ENCODE measurements at places on chromosomes 5 and 9.

DNA sequence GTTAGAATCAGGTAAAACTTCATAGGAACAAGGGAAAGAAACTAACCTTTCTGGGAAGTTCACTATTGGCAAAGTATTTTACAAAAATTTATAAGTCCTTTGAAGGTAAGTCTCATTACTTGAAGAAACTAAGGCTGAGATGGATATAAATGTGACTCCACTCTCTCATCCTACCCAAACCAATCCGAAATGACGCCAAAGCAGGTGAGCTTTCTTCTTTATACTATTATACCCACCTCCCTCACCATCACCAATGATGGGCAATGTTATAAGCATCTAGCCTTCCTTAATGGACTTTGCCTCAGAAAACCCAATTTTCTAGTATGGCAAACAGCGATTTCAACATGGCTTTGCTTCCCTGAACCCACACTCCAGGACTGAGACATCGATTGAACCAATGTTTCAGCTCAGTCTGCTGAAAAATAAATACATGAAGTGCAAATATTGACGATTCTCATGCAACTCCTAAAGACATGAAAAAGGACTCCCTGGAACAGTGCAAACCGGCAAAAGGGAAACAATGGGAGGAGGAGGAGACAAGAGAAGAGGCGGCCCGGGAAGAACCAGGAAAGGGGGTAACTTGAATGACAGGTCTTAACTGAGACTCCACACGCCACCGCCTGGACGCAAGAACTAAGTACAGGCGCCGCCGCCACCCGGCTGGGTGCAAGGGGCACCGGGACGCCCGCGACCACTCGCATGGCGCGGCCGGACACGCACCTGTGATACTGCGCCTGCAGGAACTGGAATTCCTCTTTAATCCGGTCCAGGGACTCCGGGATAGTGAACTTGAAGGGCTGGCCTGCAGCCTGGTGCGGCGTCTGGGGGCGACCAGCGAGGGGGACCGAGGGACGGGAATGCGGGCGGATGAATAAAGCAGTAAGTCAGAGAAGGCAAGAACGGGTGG lies 2.5 kb downstream of the TLE1 start:
- no peak for DNase-seq

- no peak for DNase-seq
These were observed 3.2 kb upstream of the NUP214 start for GRCh38 chr9:131122158-131122557.

DNA sequence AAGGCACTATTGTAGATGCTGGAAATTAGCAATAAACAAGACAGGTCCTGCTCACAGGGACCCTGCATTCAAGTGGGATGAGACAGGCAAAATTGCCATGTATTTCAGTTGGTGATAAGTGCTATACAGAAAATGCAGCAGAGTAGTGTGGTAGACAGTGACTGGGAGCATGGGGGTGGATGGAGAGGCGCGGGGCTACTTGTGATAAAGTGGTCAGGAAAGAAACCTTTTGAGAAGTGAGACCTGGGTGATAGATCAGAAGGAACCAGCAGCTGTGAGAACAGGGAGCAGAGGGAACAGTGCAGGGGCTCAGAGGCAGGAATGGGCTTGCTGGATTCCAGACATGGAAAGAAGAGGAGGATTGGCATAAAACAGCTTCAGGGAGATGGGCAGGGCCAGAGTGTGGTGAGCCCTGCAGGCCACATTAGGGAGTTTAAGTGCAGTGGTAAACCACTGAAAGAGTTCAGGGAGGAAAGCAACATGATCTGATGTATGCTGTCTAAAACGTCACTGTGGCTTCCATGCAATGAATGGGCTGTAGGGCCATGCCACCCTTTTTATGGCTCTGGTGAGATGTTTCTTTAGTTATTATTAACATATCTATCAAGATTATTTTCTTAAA lies 7.3 kb downstream of the CRHBP start:
- DNase-seq: no peak

GRCh38 chr5:109878887-109879286 lies 189.2 kb downstream of the MAN2A1 start:
- DNase-seq: no peak

- no peak for DNase-seq
These were observed 164.7 kb upstream of the LHFPL2 start for GRCh38 chr5:78813286-78813685.

GRCh38 chr5:180400416-180400815 lies 47.3 kb upstream of the GFPT2 start:
- DNase-seq: no peak

- no peak for DNase-seq
These were observed 564 bp upstream of the TOR2A start for GRCh38 chr9:127735530-127736185.

- DNase-seq: no peak
These were observed 495.7 kb downstream of the TLE1 start for GRCh38 chr9:81193362-81194339.

- no peak for DNase-seq
These were observed 381.3 kb upstream of the SLC24A2 start for GRCh38 chr9:20170122-20170521.

DNA sequence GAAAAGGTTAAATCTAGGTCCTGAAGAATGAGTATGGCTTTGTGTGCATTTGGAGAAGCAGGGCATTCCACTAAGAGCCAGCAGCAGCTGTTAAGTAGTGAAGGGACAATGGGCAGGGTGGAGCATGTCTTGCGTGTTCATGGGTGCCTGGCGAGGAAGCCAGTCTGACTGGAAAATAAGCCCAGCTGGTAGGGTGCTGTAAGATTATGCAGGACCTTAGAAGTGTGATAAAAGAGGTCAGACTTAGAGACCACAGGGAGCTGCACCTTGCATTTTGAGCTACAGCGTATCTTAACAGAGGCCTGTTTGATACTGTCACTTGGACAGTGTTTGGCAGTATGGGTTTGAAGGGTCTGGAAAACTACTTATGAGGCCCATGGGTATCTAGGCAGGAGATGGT lies 131.7 kb upstream of the ELL2 start:
- no peak for DNase-seq

- no peak for DNase-seq
These were observed 18.9 kb upstream of the NSMF start for GRCh38 chr9:137477778-137478612.

DNA sequence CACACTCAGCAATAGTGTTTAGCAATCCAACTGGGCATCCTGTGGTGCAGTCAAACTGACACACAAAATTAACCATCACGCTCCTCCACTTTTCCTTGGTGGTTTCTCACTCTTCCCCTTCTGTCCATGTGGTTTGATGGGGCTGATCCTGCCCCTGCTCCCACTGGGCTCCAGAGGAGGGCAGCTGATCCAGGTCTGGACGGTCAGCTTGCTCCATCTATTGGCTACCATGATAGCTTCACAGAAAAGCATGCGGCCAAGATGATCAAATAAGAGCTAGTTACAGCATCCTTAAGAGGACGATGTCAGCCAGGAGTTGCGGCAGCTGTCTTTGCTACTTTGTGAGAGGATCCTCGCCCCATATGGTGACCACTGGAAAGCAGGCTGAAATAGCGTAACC lies 29.6 kb upstream of the RANBP17 start:
- DNase-seq: no peak

DNA sequence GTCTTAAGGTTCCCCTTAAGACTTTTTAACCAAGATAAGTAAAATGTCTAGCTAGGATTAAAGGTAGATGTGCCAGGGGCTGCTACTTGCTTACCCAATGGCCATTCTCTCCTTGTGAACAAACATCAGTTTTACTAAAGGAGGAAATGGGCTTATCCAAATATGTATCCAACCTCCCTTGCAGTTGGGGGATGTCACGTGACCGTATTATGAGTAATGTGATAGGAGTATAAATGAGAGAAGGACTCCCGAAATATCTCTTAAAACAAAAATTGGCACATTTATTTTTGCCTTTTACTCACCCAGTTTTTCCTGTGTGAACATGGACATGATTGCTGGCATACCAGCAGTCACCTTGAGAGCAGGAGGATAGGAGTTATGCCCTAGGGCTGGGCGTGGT lies 247.9 kb downstream of the NFIB start:
- DNase-seq: no peak

DNA sequence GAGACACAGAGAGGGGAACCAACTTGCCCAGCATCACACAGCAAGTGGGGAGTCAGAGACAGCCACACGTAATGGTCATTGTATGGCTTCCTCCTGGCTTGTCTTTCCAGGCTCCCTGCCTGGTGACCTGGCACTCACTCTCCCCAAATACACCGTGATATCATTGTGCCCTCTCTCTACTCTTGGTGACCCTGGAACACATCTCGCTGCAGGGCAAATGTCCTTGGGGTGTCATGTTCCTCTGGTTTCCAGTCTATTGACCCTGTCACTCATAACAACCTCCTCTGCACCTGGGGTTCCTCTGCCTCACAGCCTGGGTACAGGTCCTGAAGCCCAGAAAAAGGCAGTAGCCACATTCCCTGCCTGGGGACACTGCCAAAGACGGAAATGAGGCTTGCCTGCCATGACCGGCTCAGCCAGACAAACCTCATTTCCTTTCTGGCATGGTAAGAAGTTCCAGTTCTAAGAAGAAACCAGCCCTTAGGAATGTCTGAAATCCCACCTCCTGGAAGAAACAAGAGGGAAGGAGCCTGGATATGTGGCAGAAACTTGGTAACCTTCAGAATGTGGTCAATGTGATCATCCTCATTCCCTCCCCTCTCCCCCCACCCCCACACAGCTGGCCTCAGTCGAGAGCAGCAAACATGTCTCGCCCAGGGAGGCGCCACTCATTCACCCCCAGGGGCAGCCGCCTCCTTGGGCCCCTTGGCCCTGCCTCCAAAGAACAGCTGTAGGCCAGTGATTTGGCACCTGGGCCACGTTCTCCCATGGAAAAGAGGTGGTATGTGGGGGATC lies 30.6 kb upstream of the SMU1 start:
- no peak for DNase-seq

DNA sequence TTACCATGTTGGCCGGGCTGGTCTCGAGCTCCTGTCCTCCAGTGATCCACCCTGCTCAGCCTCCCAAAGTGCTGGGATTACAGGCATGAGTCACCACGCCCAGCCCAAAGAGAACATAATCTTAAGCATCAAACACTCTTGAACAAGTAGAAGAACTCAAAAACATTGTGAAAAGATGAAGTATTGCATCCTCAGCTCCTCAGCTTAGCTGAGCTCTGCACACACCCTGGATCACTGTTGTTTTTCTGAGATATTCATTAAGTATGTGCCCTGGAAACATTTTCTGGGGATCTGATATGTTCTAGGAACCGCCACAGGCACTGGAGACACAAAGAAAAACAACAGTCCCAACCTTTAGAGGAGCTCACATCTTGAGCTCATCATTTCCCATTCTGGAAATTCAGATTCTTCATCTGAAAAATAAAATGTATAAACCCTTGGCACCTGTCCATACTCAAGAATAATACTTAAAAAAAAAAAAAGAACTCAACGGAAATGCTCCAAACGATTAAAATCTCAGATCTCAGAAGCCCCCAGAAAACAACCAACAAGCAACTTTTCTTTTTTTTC lies 62.2 kb upstream of the ZNF462 start:
- DNase-seq: no peak

DNA sequence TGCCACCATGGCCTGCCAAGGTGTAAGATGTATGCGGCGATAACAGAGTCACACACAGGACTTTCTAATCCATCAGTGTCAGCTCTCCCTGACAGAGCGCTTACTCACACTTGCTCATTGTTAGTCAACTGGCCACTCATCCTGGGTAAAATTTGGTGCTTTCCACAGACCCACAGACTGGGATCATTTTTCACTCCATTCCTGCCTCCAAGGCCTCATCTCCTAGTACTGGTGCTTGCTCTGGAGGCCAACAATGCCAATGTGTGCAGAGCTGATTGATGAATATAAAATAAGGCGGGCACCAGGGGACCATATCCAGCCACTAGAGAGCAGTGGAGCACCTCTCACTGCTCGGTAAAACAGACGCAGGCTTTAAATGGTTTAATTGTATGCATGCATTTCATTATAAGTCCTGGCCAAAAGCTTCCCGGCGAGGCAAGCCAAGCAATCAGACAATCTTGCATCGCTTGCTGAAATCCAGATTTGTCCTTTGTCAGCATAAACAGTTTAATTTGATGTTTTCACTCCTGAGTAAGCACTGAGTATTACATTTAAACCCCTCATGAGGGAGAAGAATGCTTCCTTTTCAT lies 22.3 kb downstream of the PSMB7 start:
- peak; percentile 96 for DNase-seq

GRCh38 chr5:144395704-144396103 lies 225.0 kb downstream of the KCTD16 start:
- no peak for DNase-seq

DNA sequence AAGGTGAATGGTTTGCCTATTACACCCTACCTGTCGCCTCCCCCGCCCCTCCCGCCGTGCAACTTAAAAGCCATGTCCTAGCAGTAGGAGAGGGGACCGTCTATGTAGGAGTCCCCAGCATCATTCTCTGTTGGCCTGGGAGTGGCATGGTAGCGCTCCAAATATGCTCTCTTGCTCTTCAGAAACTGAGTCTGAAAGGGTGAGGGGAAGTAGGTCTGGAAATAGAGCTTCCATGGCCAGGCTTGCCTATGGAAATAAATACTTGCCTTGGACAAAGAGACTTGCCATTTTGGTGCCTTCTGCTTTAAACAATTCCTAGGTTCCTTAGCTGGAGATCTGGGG lies 1.4 kb downstream of the RGS7BP start:
- DNase-seq: no peak

GRCh38 chr9:19781240-19781639 lies 7.6 kb downstream of the SLC24A2 start:
- DNase-seq: no peak

DNA sequence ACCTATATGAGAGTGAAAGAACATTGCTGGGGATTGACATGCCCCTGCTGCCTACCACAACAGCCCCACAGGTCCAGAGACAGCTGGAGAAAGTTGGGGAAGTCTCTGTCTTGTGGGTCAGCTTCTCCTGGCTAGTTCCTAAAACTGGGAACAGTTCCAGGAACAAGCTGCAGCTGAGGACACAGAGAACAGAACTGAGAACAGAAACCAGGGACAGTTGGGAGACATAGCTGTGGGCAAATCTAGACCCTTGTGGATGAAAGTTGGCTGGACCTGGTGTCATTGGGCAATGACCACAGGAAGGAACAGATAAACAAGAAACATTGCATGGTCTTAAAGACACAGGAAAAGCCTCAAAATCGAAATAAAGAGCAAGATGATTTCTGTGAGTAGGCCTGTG lies 58.3 kb upstream of the MOCS2 start:
- DNase-seq: no peak

DNA sequence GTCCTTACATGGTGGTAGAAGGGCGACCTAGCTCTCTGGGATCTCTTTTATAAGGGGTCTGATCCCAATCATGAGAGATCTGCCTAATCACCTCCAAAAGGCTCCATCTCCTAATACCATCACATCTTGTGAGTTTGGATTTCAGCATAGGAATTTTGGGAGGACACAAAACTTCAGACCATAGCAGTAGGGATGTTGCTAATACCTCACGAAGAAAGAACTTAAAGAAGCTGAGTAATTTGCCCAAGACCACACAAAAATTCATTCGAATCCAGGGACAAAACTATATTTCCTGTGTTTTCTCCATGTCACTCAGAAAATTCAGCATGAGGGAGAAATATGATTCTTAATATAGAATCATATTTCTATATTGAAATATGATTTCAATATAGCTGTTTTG lies 32.7 kb downstream of the MTAP start:
- DNase-seq: no peak
